ENCODE measurements at places on chromosomes 6 and 20. TPM values are rescaled to one million over a fixed set of nuclear protein-coding genes. Genes with fewer than 3 reads are reported as not detected.

Gene RFX6
- total RNA-seq = 1.1 TPM

Gene ZNF133
- total RNA-seq = 6.0 TPM

GRCh38 chr20:58668901-58669286 is 17.8 kb downstream of the STX16 start:
- H3K4me3 ChIP-seq = no peak overlapping the region
- H3K27me3 ChIP-seq = no peaks in the 10 kb centered on the region

GRCh38 chr6:68741501-68742386 is 106.7 kb downstream of the ADGRB3 start:
- DNase-seq = no peak
- H3K36me3 ChIP-seq = no peaks in the 10 kb centered on the region
- no peaks in the 10 kb centered on the region for H3K27me3 ChIP-seq
- no peaks in the 10 kb centered on the region for H3K4me1 ChIP-seq
- H3K27ac ChIP-seq = no peak overlapping the region

DNA sequence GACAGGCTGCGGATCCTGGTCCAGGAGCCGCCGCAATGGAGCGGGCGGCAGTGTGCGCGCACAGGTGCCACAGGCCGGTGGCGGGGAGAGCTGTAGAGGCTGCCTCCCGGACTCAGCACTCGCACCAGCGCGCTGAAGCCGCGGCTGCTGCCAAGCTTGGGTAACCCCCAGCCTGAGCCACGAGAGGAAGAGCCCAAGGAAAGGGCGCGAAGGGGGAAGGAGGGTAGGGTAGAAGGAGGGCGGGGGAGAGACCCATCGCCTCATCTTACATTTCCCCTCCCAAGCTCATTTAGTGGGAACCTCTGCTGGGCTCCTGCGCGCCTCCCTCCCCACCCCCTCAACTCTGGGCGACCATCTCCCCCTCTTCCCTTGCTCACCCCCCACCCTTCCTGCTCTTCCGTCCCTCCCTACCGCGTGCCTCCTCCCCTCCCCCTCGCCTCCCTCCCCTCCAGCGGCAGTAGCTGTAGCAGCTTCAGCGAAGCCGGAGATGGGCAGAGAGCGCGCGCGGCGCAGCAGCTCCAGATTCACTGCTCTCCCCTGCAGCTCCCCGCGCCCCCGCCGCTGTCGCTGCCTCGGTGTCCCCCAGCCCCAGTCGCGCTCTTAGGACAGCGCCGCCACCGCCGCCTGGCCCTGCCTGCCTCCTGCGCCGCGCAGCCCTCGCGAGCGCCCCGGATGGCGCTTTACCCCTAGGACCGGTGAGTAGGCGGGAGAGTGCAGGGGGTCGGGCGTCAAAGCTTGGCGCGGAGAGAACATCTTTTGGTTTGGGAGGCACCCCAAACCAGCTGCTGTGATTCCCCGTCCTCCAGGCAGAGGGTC is at the start of gene FUT9:
TSS of gene FUT9 (plus strand) at position 457 of the 816 bp plus-strand sequence. CDS start 187,182 bp downstream, outside the sequence.
- no peaks in the 10 kb centered on the region for H3K36me3 ChIP-seq
- peak; percentile 74 for DNase-seq
- H3K4me1 ChIP-seq = no peaks in the 10 kb centered on the region
- H3K27ac ChIP-seq = peak within 1 kb of the TSS; percentile 80

GRCh38 chr20:48686238-48687116 is 141.3 kb downstream of the PREX1 start:
- no peak overlapping the region for H3K27ac ChIP-seq
- no peaks in the 10 kb centered on the region for H3K27me3 ChIP-seq
- H3K4me3 ChIP-seq = no peak overlapping the region
- no peaks in the 10 kb centered on the region for H3K36me3 ChIP-seq
- peaks cover 9% of the 10 kb centered on the region for H3K4me1 ChIP-seq
- DNase-seq = no peak

All from pancreas (tissue), 10 donors.